Hematopoietic multipotent progenitor cell treated with erythropoietin and hydrocortisone succinate and interleukin-3 and kit ligand, for 15 days (in vitro differentiated cells): ENCODE measurements at places on chromosomes 4 and X.

DNA sequence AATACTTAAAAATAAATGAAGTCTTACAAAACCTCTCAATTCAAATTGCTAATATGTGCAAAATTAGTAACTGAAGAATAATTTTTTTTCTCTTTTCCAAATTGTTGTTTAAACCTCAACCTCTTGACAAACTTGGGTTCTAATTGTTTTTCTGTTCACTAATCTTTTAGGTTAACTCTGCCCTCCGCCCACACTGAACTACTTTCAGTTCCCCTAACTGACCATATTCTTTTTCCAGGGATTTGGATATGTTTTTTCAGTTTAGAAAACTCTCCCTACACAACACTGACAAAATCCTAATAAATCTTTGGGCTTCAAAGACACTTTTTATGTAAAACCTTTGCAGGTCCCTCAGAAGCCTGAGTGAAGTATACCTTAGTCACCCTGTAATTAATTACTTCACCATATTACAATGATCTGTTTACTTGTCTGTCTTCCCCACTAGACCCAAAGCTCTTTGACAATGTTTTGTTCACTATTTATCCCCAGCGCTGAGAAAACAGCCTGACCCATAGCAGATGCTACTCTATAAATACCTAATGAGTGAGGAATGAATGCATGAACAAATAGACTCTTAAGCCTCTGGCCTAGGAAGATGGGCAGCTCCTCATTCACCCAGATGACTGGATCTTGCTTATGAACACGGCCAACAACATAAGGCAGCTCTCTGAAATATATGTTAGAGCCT, 134.9 kb downstream of the MAML3 start:
- no peak for DNase-seq

- DNase-seq = no peak
These were observed 554 bp downstream of the CDKL5 start for GRCh38 chrX:18426004-18426320.

DNA sequence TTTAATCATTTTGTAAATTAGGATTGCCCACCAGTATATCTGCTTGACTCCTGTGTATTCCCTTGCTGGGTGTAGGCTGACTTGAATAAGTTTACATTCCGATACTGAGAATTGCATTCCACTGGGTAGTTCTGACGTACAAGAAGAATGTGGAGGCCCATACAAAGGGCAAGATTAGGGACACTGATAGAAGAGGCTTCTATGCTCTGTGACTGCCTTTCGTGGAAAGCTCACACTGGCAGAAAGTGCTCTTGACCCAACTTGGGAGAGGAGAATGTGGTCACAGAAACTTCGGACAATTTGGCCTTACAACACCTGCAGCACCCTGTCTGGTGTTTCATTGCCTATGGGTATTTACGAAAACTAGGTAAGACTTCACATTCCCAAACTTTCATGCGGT, 126.3 kb downstream of the RAPGEF2 start:
- no peak for DNase-seq

DNA sequence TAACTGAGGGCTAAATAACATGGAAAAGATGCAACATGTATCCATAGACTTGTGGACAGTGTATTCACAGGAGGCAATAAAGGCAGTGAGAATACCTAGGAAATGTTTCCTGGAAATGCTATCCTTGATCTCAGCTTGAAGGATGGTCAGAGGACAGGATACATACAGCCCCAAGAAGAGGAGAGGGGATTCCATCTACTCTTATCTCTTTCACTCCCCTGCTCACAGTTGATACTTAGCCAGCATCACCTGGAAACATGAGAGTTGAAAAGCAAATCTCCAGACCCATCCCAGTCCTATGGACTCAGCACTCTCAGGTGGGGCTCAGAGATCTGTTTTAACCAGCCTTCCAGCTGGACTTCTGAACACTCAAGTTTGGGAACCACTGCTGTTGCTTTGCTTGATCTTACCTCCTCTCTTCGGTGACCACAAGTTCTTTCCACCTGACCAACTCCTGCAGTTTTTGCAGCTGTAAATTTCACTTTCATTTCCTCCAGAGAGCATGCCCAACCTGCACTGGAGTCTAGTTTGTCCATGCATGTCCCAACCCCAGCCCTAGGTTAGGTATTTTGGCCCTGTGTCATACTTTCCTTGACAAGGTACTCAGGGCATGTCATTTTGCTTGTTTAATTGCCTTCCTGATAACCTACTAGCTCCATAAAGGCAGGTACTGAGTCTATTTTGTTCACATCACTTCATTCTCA, 10.4 kb downstream of the RELL1 start:
- no peak for DNase-seq

DNA sequence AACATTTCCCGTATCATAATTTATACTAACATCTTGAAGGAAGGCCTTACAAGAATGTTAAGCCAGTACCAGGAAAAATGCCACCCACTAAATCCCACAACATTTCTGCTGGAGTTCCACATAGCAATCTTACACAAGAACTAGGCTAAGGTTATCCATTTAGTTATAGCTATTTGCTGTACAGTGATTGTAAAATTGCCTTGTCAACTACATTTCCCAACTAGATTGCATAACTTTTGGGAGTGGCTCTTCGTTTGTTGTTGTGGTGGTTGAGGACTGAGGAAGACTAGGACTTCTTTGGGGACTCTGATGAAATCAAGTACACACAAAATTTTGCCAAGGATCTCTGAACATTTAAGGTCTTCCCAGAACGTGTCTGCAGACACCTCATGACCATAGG, 8.0 kb downstream of the IBSP start:
- no peak for DNase-seq

GRCh38 chr4:7783541-7783940, 156.1 kb downstream of the AFAP1 start:
- DNase-seq = no peak

DNA sequence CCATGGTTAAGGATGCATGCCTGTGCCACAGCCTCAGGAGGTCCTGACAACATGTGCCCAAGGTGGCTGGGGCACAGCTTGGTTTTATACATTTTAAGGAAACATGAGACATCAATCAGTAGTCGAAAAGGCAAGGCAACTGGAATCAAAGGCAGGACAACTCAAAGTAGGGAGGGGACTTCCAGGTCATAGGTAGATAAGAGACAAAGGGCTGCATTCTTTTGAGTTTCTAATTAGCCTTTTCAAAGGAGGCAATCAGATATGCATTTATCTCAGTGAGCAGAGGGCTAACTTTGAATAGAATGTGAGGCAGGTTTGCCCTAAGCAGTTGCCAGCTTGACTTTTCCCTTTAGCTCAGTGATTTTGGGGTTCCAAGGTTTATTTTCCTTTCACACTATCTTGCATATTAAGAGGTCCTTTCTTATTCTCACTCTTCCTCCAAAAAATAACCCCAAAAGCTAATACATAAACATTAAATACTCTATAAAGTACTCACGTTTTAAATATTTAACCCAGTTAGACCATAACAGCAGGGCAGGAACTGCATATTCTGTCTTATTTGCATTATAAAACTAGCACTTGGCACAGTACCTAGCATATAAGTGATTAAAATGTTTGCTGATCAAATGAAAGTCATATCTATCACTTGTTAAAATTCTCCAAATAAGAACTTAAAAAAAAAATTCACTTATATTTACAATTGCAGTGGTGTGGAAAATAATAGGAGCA, 36.3 kb upstream of the UGT8 start:
- DNase-seq = no peak

- DNase-seq = no peak
These were observed 14.8 kb downstream of the SOWAHB start for GRCh38 chr4:76883147-76883546.

DNA sequence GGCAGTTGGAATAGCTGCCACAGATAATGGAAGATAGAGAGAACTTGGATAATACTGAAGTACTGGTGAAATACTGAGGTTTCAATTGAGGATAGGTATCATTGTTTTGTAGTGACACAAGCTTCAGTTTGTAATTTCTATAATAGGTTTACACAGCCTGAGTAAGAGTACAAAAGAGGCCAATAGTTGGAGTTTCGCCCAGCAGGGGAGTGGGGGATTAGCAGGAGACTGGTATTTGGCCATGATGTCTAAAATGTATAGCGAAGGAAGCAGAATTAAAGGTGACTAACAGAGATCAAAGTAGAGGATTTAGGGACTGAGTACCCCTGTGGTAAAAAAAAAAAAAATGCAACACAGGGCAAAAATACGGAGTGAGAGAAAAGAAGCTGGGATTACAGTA, 129.5 kb downstream of the KCTD8 start:
- no peak for DNase-seq

DNA sequence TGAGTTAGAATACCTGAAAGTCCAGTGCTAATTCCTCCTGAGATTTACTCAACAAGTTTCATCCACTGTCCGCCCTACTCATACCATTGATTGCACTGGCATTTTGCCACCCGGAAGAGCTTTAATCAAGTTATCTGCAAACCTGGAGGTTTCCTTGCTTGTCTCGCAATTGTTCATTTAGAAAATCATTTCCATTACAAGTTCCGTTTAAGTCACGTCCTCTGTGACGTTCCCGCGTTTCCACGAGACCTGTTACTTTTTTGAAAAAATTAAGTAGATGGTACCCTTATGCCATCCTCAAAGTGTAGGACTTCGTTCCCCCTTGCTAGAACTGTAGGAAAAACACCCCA, 761 bp upstream of the FRYL start:
- DNase-seq = peak; percentile 42

DNA sequence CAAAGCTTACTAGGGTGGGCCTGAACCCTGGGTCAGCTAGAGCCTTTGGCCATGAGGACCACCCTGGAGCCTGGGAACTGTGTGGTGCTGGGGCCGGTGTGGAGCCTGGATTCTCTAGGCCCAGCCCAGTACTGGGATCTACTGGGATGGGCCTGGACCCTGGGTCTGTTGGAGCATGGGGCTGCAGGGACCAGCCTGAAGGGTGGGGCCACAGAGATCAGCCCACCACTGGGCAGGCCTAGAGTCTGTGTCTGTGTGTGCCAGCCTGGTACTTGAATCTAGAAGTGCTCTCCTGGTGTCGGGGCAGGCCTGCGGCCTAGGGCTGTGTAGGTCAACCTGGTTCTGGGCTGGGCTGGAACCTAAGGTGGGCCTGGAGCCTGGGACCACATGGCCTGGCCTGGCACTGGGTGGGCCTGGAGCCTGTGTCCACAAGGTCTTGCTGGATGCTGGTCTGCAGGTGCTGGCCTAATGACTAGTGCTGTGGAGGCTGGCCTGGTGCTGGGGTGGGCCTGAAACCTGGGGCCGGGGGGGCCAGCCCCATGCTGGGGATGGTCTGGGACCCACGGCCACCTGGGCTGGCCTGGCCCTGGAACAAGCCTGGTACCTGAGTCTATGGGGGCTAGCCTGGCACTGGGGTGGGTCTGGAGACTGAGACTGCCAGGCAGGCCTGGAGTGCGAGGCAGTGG, 21.1 kb downstream of the KANTR start:
- no peak for DNase-seq

- no peak for DNase-seq
These were observed 59.9 kb downstream of the PROM1 start for GRCh38 chr4:16023776-16024408.

- DNase-seq = no peak
These were observed 26.2 kb downstream of the MTM1 start for GRCh38 chrX:150594584-150594983.

DNA sequence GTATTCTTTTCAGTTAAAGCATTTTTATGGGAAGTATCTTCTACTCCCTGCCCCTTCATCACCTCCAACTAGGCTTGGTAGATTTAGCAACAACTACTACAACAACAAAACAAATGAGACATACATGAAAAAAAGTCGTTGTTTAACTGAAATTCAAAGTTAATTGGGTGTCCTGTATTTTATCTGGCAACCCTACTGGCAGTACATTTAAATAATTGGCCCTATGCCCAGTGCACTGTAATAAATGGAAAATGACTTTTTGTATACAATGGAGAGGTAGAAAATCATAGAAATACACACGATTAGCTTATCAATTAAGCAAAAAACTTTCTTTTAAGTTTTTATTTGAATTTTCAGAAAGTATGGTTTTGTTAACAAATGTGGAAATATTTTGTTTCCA, 21.4 kb upstream of the CLGN start:
- DNase-seq = no peak

- peak; percentile 48 for DNase-seq
These were observed 124.2 kb upstream of the MBNL3 start for GRCh38 chrX:132612821-132613564.

- DNase-seq = no peak
These were observed 72.6 kb downstream of the METTL14 start for GRCh38 chr4:118757761-118758251.

- no peak for DNase-seq
These were observed 470.4 kb upstream of the GALNT7 start for GRCh38 chr4:172698256-172698655.

DNA sequence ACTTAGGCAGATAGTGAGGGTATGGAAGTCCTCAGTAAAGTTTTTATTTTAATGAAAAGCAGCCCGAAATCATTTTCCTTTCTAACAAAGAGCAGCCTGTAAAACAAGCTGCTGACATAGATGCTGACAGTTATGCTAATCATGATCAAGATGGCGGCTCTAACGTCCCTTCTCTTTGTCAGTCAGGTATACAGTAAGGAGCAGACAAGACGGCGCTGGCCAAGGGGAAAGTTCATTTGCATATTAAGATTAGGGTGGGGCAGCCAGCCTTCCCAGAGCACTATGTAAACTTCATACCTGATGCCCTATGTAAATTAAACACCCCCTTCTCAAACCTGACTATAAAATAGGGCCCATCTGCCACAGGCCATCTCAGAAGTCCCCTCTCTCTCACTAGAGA, 76.9 kb downstream of the MAGEB10 start:
- DNase-seq = no peak

GRCh38 chr4:140237616-140238350, 83.8 kb upstream of the MAML3 start:
- no peak for DNase-seq

DNA sequence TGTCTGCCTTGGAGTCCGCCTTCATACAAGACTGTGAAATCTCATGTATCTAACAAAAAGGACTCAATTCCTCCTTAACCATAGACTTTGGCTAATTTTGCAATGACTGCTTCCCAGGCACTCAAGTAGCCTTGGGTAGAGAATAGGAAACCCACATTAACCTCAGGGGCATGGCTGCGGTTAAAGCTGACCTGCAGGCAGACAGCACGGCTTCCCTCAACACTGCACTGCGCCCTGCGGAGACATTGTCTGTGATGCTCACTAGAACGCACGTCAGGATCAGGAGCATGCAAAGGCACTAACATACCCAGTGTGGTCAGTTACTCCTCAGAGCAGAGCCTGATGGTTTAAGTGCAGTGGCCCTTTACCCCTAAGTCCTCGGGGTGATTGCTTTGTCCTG, 10.3 kb upstream of the GPR143 start:
- DNase-seq = no peak

GRCh38 chrX:153905481-153906095, 1.1 kb downstream of the AVPR2 start:
- DNase-seq = no peak

GRCh38 chrX:109920325-109920724, 82.6 kb upstream of the TMEM164 start:
- DNase-seq = no peak

- DNase-seq = no peak
These were observed 10.0 kb downstream of the CSTF2 start for GRCh38 chrX:100830143-100830542.

DNA sequence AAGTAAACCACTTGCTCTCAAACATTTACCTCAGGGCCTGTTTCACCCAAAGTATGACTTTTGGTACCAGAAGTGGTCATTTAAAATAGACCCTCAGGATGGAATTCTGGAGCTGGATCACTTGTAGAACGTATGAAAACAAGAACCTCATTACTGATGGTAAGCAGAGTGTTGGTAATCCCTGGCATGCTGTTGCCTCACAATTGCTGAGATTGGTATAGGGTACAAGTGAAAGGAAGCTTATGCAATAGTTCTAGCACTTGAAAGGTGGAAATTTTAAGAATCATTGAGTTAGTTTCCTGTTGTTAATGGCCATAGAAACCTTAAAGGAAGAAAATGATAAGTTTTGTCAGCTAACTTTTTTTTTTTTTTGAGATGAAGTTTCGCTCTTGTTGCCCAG, 22.3 kb upstream of the THOC2 start:
- no peak for DNase-seq
